ENCODE measurements at places on chromosomes 3 and 15.

GRCh38 chr3:159950156-159950898, 38.3 kb upstream of the IL12A start:
- no peak for DNase-seq

- no peak for DNase-seq
Measured at GRCh38 chr15:39092354-39092753, 488.5 kb upstream of the THBS1 start.

DNA sequence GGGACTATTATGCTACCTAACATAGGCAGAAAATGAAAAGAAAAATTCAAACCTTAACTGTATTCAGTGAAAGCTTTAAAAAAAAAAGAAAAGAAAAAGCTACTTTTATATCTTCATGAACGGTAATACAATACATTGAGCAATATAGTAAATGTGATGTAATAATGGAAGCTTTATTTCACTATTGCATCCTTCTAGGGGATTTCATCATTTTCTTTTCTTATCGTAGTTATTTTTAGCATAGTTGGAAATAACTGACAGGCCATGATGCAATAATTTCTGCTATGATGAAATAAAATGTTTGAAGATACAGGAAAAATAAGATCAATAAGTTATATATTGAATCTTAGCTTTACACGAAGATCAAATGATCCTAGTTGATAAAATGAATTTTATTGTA, 40.3 kb upstream of the ZCWPW2 start:
- DNase-seq, result no peak

GRCh38 chr3:45748068-45748467, 48.3 kb downstream of the SLC6A20 start:
- DNase-seq, result no peak

GRCh38 chr15:91549581-91549980, 303.9 kb upstream of the SLCO3A1 start:
- DNase-seq, result no peak

Measured in CD8-positive, alpha-beta T cell (primary cell).